ENCODE measurements at places on chromosomes 4 and X. TPM values are rescaled to one million over a fixed set of nuclear protein-coding genes. Genes with fewer than 3 reads are reported as not detected.

The ARHGAP6 gene
- 17.1 TPM for total RNA-seq

The TFE3 gene
- 62.4 TPM for total RNA-seq

The CACNA1F gene
- 1.4 TPM for total RNA-seq

The GLRB gene
- total RNA-seq: 6.5 TPM

The UBA1 gene
- 161 TPM for total RNA-seq

DNA sequence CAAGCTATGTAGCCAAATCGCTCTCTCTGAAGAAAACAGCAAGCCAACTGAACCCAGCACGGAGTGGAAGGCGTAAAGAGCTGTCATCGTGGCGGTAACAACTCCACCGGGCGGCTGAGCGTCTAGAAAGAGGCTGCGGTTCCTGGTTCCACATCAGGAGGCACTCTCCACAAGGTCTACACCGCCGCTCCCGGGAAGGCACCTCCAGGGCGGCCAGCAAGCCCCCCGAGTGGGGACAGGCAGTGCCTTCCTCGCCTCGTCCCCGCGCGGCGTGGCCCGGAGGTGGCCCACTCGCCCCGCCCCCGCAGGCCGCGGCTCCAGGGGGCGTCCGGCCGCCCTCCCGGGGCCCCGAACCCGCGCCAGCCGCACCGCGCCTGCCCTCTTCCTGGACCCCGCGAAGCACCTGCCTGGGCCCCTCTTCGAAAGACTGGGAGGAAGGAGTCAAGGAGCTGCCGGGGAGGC, 755 bp downstream of the KLHL8 start:
- DNase-seq: peak; percentile 76

DNA sequence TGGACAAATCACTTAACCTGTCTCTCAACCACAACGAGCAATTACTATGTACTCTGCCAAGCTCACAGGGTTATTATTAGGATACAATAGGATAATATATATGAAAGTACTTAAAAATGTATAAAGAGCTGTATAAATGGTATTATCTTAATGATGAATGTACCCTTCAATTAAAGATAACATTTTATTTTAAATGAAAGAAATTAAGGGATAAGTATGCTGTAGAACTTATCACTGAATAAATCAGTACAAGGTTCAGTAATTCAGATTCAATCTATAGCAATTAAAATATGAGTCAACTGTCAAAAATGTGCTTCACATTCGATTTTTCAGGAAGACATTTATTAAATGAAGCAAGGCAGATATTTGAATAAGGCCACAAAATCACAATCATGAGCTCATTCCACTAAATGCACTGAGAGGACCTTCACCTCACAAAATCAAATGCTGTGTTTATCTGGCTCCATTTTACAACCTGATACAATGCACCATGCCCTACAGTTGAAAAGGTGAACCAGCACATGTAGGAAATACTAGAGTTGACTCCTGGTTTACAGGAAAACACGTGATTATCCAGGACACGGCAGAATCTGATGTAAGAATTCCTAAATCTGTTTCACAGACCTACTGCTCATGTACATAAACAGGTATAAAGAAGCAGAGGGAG, 4.4 kb downstream of the LRCH2 start:
- DNase-seq: no peak

GRCh38 chr4:97106161-97106560, 1037.1 kb downstream of the STPG2 start:
- DNase-seq: no peak

- no peak for DNase-seq
Measured at GRCh38 chr4:171746418-171746817, 66.8 kb upstream of the GALNTL6 start.

GRCh38 chr4:62448911-62449310, 1248.8 kb downstream of the ADGRL3 start:
- no peak for DNase-seq

GRCh38 chrX:4240541-4241194, 527.2 kb upstream of the PRKX start:
- DNase-seq: no peak

- no peak for DNase-seq
Measured at GRCh38 chr4:149344436-149344835, 471.2 kb downstream of the IQCM start.

DNA sequence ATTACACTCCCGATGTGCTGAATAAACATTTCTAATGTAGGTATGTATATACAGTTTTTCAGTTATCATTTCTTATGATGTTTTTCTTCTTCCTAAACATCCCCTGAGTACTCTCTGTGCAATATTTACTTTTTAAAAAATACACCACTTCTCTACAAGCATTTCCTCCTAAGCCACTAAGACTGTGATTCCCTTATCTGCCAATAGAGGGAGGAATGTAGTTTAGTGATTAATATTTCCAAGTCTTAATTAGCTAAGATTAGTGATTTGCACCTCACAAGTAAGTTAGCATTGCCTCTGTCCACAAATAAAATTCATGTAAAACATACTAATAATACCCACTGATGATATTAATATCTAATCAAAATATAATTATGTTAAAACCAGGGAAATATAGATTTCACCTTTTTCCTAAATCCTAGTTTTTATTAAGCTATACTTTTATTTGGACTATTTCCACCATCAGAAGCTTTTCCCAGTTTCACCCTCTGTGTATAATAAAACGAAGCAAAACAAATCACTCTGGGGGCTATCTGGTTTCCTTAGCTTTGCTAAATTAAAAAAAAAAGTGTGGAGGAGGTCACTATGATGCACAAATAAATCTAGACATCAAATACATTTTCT, 909.1 kb downstream of the FAT4 start:
- DNase-seq: no peak

DNA sequence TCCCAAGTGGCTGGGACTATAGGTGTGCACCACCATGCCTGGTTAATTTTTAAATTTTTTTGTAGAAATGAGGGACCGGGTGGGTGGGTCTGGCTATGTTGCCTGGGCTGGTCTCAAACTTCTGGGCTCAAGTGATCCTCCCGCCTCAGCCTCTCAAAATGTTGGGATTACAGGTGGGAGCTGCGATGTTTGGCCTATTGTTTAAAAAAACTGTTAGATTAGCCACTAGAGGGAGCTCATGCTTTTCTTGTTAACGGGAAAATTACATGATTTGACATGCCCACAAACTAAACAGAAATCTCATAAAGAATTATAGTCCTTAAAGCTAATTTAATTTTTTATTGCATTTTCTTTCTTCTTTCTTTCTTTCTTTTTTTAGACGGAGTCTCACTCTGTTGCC, 5.0 kb upstream of the SDAD1 start:
- DNase-seq: no peak

- no peak for DNase-seq
Measured at GRCh38 chrX:147916375-147916968, 4.8 kb downstream of the FMR1 start.

- no peak for DNase-seq
Measured at GRCh38 chr4:118810991-118811764, 24.7 kb downstream of the SEC24D start.

Measured in upper lobe of right lung (tissue), 1 donor.